ENCODE measurements at places on chromosomes 16 and 17.

DNA sequence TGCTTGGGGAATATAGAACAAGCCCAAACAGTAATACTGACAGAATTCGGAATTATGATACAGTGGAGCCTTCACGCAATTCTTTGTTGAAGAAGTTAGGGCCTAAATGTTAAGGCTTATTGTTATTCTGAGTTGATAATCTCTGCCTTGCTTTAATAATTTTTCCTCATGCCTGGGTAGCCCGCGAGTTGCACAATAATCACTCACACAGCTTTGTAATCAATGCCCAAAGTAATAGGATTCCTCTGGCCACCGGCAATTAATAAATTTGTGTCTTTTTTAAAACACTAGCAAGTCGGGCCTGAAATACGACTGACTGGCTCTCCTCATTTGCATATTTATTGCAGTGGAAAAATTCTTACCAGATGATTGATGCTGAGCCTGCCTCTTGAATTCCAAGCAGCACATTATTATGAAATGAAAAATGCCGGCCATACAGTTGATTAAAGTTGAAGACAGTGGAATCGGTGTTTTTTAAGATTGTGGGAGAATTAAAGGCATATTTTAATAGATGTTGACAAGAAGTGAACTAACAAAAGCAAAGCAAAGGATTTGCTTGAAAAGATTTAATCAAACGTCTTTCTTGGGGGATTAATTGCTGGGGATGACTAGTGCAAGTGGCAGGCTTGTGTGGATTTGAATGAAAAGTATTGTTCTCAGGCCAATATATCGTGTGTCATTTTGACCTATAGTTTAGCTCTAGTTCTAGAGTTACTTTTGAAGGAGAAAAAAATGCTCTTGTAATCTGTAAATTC is 30.2 kb downstream of the AATF start:
- no peak for DNase-seq

DNA sequence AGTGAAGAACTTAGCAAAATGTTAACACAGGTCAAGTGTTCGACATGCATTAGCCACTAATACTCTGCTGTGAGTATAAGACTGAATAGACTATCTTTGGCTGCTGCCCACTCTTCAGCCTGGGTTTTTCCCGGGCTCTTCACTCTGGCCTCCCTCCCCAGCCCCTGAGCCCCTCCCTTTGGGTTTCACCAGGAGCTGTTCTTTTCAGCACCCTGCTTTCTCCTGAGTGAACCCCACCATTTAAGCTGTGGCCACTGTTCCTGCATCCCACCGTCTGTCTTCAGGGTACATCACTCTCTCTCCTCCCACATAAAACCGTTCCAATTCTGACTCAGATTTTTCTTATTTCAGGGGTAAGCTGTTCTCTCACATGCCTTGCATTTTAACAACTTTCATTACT is 92.0 kb upstream of the ASIC2 start:
- DNase-seq, result no peak

DNA sequence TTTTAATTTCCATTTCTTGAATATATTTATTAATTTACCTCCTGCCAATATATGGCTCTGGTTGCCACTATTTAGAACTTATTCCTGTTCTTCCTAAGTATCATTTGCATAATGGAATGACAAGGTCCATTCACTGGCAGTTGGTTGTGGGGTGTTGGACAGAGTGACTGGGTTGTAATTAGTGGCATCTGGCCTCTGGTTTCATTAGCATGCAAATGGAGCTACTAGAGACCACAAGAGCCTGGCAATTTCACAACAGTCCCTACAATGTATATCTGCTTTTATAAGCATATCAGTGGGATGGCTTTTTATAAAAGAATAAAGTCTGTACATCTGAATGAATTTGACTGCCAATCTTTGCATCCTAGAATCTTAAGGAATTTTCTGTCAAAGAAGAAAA is 1030.9 kb upstream of the CDH8 start:
- DNase-seq, result no peak

GRCh38 chr17:17810084-17810894 is 26.5 kb downstream of the SREBF1 start:
- no peak for DNase-seq

GRCh38 chr16:11134722-11135463 is 121.1 kb downstream of the SOCS1 start:
- DNase-seq, result no peak
